ENCODE measurements at places on chromosomes 6 and 20.

DNA sequence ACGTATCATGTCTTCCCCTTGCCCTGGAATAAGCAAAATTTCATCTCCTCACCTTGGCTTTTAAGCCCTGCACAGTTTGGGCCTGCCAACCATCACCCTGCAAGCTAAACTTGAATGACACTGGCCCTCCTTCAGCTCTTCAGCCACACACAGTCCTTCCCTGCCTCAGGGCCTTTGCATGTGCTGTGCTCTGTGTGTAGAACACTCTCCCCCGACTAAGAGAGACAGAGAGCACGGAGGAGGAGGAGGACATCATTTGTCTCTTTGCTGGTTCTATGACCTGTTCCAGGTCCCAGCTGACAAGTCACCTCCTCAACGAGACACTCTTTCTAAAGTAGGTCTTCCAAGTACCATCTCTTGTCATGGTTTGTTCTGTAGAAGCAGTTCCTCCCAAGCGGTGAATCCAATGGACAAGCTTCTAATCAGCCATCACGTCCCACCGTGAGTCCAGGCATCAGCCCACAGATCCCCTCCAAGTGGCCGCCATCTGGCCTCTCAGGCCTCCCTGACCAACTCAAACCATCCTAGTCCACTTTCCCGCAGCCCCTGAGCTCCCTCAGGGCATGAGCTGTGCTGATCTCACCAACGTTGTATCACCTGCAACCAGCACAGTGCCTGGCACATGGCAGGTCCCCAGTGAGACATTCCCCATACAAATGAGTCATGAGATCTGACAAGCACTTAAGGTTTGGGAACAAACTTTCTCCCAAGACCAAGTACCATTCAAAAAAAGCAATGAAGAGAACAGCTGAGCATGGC is 30.5 kb downstream of the NFATC2 start:
- H3K4me3 ChIP-seq = no peak overlapping the region
- peak overlapping the region; percentile 64 for H3K27ac ChIP-seq
- peaks cover 63% of the 10 kb centered on the region for H3K4me1 ChIP-seq
- no peak for DNase-seq
- no peaks in the 10 kb centered on the region for H3K27me3 ChIP-seq

- no peaks in the 10 kb centered on the region for H3K4me1 ChIP-seq
- DNase-seq = no peak
- no peaks in the 10 kb centered on the region for H3K27me3 ChIP-seq
- peaks cover 11% of the 10 kb centered on the region for H3K36me3 ChIP-seq
- no peak overlapping the region for H3K4me3 ChIP-seq
Observed at GRCh38 chr6:118565311-118565960, 17.3 kb downstream of the PLN start.

DNA sequence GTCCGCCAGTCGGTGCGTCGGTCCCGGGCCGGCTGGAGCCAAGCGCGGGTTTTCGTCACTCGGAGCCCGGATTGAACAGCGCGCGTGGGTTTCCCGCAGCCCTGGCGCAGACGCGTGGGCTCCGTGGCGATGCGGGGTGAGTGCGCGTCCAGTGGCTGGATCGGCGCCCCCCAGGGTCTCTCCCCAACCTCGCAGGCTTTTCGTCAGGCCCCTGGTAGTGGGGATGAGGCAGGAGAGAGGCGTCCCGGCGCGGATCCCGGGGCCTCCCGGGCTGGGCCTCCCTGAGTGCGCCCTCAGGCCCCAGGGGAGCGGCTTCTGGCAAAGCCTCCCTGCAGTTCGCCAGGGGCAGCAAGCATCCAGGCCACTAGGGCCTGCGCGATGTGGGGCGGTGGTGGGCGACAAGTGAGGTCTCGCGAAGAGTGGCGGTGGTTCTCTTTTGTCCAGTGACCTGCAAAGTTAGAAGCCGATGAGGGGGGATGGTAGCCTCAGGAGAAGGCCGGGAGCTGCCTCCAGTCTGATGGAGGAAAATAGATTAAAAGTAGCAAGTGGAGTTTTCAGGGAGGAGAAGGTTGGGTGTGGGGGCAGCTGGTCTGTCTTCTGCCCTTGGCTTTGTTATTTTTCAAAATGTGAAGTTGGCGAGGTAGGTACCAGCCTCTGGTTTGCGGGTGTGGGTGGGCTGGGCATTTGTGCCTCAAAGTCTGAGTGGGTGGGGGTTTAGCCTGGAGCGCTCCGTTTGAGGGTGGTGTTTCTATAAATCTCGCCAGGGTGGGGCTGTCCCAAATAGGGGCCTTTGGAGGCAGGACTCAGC is 1.6 kb downstream of the TOX2 start:
- no peak overlapping the region for H3K27ac ChIP-seq
- peaks cover 33% of the 10 kb centered on the region for H3K27me3 ChIP-seq
- no peaks in the 10 kb centered on the region for H3K36me3 ChIP-seq

- H3K27ac ChIP-seq = no peak overlapping the region
- H3K36me3 ChIP-seq = no peaks in the 10 kb centered on the region
- H3K4me3 ChIP-seq = no peak overlapping the region
- H3K4me1 ChIP-seq = no peaks in the 10 kb centered on the region
Observed at GRCh38 chr20:13501500-13501899, 137.2 kb downstream of the TASP1 start.

DNA sequence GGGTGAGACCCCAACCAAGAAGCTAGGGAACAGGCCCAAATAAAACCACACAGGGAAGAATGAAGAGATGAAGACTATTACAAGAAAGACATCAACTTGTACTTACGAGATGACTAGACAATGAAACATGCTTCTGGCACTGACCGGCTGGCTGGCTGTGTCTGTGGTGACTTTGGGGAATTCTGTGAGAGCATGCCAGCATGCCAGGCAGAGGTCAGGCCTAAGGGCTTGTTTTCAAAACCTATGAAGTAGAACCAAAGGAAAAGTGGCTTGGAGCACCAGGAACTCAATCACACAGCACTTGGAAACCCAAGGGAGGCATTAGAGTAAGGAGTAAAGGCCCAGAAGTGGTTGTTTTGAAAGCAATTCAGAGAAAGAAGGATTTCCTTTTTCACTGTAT is 28.4 kb upstream of the GSTA3 start:
- no peaks in the 10 kb centered on the region for H3K36me3 ChIP-seq
- no peaks in the 10 kb centered on the region for H3K27me3 ChIP-seq
- no peak for DNase-seq
- no peak overlapping the region for H3K27ac ChIP-seq
- H3K4me1 ChIP-seq = no peaks in the 10 kb centered on the region

DNA sequence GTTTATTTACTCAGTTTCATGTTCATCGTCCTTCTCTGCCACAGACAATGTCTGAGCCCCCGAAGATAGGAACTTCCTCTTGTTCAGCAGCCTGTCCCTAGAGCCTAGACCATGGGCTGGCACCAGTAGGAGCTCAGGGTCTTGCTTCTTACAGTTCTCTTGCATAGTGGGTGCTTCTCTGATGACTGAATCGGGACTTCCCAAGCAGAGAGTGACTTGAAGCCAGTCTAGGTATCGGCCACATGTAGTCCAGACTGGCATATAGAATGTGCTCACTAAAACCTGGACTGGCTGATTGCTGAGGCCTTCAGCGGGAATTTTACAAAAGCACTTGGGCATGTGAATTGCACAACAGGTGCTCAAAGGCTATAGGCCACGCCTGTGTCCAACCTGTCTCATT is 52.0 kb downstream of the PRDM1 start:
- H3K27me3 ChIP-seq = no peaks in the 10 kb centered on the region
- H3K4me1 ChIP-seq = peaks cover 27% of the 10 kb centered on the region
- H3K4me3 ChIP-seq = no peak overlapping the region
- no peaks in the 10 kb centered on the region for H3K36me3 ChIP-seq

DNA sequence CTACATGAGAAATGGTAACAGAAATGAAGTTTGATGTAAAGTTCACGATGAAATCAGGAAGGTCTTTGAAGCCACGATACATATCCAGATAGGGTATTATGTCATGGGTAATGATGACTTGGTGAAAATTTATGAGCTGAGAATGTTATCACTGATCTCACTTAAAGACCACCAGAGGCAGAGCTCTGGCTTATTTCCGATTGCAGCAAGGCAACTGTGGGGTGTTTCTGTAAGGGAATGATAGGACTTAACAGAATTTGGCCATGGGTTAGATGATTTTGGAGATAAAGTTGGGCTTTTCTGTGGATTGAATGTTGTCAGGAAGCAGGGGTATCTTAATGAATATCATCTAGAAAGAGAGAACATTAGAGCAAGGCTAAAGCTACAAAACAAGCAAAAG is 508.4 kb downstream of the HDGFL1 start:
- no peaks in the 10 kb centered on the region for H3K36me3 ChIP-seq
- no peaks in the 10 kb centered on the region for H3K4me1 ChIP-seq
- DNase-seq = no peak

- no peaks in the 10 kb centered on the region for H3K27me3 ChIP-seq
- no peak overlapping the region for H3K4me3 ChIP-seq
- H3K36me3 ChIP-seq = no peaks in the 10 kb centered on the region
- no peak overlapping the region for H3K27ac ChIP-seq
Observed at GRCh38 chr6:5553767-5554166, 292.5 kb downstream of the FARS2 start.

GRCh38 chr6:15249371-15250019 is 3.6 kb downstream of the JARID2 start:
- peak overlapping the region; percentile 79 for H3K4me3 ChIP-seq
- peak overlapping the region; percentile 96 for H3K27ac ChIP-seq
- no peaks in the 10 kb centered on the region for H3K36me3 ChIP-seq
- DNase-seq = no peak
- peaks cover 37% of the 10 kb centered on the region for H3K4me1 ChIP-seq

DNA sequence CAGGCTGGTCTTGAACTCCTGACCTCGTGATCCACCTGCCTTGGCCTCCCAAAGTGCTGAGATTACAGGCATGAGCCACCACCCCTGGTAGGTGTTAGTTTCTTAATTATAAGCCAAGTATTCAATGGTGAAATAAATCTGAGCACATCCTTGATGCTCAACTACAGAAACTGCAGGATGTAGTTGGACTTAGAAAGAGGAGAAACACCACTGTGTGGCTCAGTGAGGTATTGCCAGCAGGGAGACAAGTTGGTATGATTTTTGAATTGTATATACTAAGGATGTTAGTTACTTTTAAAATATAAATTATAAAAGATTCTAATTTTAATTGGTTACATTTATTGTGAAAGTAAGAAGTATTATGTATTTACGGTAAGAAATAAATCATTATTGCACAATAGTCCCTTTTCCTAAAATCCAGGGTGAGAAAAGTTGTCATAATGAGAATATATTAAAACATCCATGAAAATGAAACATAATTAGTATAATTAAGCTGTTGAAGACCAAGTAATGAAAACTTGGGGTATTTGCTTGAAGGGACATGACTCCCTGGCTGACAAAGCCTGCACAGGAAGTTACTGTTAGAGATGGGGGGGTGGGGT is 17.6 kb downstream of the SLC18B1 start:
- no peak overlapping the region for H3K27ac ChIP-seq
- H3K27me3 ChIP-seq = no peaks in the 10 kb centered on the region
- no peak overlapping the region for H3K4me3 ChIP-seq

- H3K27me3 ChIP-seq = peaks cover 4% of the 10 kb centered on the region
- no peaks in the 10 kb centered on the region for H3K4me1 ChIP-seq
- no peak for DNase-seq
- no peaks in the 10 kb centered on the region for H3K36me3 ChIP-seq
Observed at GRCh38 chr6:46032110-46032998, 16.7 kb upstream of the CLIC5 start.

All from natural killer cell (primary cell).